ENCODE measurements at places on chromosomes 2 and 18.

- DNase-seq = no peak
Observed at GRCh38 chr2:58266211-58266610, 25.1 kb upstream of the FANCL start.

- DNase-seq = no peak
Observed at GRCh38 chr2:133167223-133167622, 401.0 kb downstream of the NCKAP5 start.

GRCh38 chr2:101748000-101748399 is 50.5 kb downstream of the MAP4K4 start:
- no peak for DNase-seq

GRCh38 chr2:134367213-134367612 is 113.3 kb downstream of the MGAT5 start:
- no peak for DNase-seq

GRCh38 chr18:34097312-34097711 is 127.4 kb downstream of the NOL4 start:
- no peak for DNase-seq

- DNase-seq = no peak
Observed at GRCh38 chr2:120439637-120440384, 93.9 kb downstream of the INHBB start.

DNA sequence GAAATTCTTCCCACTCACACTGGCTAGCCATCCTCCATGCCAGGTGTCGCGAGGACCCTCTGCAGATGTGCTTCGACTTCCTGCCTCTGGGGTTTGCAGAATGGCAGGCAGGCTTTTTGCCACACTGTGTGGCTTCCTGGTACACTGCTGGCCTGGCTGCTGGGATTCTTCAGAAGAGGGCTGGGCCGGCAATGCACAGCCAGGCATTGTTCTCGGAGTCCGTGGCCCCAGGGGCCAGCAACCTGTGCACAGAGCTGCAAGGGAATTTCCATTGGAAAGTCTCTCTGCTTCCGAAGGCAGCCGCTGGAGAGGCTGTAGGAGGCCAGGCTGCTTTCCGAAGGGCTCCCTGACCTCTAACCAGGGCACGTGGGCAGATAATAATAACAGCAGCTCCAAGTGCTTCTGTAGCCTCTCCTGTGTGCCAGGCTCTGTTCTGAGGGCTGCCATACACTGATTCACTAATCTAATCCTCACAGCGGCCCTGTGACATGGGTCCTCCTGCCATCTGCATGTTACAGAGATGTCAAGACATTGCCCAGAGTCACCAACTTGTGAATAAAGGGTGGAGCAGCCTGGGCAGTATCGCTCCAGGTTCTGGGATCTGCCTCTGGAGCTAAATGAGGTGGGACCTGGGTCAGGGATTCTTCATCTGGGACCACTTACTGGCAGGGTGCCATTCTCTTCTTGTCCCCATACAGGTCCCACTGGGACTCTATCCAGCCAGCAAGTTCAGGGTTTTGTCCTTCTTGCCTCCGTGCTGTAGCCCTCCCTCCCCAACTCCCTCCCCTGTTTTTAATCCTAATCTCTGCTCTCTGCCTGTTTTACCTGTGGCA is 5.0 kb downstream of the LDLRAD4 start:
- no peak for DNase-seq

GRCh38 chr2:116754381-116755101 is 1060.0 kb upstream of the DDX18 start:
- no peak for DNase-seq

GRCh38 chr2:6986301-6986911 is 69.2 kb downstream of the RNF144A start:
- DNase-seq = no peak

DNA sequence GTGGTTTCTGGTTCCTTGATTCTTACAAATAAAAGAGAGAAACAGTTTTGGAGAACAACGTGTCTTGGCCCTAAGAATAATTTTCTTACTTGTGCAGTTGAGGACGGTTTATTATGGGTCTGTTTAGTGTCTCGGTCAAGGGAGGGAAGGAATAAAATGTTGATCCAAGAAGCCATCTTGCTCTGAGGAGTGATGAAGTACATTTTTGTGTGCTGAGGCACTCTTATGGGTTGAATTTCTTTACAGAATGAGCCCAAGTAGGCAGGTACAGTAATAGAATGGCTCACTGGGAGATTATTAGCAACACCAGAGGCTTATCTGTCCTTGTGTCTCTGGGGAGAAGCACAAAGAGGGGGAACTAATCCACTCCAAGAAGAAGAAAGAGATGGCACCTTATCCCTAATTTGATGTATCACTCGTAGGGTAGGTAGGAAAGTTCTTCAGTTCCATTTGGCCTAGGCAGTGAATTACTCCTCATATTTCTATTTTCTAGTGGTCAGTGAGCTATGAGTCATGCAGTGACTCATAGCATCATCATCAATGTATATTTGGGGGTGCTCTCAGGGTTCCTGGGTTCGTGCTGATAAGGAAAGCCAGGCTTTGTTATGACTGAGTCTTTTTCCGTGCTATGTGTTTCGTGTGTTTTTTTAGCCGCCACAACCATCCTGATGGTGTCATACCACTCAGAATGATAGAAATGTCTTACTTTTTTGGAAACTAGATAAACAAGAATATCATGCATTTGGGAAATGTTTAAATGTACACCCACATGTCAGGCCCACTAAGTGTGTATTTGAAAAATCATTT is 250.1 kb upstream of the CTAGE1 start:
- peak; percentile 44 for DNase-seq

- DNase-seq = no peak
Observed at GRCh38 chr18:52499016-52499415, 159.0 kb downstream of the DCC start.

- no peak for DNase-seq
Observed at GRCh38 chr18:48027401-48027963, 97.0 kb upstream of the SMAD2 start.

GRCh38 chr2:139850254-139850890 is 1070.2 kb upstream of the NXPH2 start:
- DNase-seq = no peak

GRCh38 chr2:22995576-22995975 is 389.4 kb upstream of the KLHL29 start:
- DNase-seq = no peak

GRCh38 chr2:234690569-234691213 is 193.8 kb upstream of the ARL4C start:
- DNase-seq = no peak

DNA sequence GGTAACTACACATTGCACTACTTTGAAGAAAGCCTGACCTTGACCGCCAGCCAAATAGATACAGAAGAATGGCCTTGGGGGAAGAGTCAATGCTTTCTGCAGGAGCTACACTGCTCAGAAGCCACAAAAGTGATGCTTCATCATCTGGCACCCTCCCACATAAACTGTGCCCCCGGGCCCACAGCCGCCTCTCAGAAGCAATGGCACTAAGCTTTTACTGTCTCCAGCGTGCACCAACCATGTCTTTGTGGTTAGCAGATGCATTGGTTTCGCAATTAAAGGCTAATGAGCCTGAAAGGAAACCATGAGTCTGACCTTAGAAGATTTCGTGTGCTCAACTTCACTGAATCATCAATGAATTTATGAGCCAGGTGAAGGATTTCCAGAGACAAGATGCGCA is 209.4 kb upstream of the TRIB2 start:
- no peak for DNase-seq

DNA sequence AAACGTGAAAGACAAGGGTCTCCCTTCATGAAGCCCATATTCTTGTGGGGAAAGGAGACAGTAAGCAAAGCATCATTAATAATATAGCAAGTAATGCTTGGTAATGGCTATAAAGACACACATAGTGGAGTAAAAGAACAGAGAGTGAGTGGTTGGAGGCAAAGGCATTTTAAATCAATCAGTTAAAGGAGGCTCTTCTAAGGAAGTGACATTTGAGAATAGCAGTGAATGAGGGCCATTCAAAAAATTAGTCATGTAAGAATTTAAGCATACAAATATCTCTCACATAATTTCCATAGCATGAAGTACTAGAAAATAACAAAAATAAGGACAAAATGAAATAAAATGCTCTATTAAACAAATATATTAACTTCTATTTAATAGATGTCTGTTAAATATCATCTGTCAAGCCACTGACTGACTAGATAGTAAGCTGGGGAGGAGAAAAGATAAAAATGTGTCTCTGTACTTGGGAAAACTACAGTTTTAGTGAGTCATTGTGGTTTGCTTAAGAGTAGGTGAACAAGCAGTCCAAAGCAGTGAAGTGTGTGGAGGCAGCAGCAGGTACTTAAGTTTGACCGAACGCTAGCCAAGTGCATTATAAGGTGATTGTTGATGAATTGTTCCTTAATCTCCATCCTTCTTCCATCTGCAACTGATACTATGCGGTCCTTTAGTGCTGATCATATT is 160.1 kb downstream of the PARD3B start:
- DNase-seq = no peak

DNA sequence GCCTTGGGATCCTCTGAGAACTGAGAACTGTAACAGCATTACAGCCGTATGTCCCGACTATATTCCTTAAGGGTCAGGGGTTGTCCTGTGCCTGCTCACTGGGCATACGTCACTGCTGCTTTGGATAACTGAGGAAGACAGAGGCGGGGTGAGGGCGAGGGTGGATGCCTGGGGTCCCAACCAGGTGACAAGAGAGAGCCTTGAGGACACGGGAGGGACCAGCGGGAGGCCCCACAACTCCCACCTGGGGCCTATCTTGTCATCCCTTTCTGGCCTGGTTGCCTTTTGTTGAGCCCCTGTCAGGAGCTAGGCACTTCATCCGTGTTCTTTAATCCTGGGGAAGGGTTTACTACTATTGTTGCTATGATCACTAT is 28.8 kb downstream of the INPP5D start:
- no peak for DNase-seq

GRCh38 chr2:239275847-239276831 is 124.7 kb downstream of the HDAC4 start:
- DNase-seq = no peak

- no peak for DNase-seq
Observed at GRCh38 chr2:207481924-207482323, 47.8 kb upstream of the CREB1 start.

Data from GM13976 (cell line).